ENCODE measurements at places on chromosomes 3 and 15.

DNA sequence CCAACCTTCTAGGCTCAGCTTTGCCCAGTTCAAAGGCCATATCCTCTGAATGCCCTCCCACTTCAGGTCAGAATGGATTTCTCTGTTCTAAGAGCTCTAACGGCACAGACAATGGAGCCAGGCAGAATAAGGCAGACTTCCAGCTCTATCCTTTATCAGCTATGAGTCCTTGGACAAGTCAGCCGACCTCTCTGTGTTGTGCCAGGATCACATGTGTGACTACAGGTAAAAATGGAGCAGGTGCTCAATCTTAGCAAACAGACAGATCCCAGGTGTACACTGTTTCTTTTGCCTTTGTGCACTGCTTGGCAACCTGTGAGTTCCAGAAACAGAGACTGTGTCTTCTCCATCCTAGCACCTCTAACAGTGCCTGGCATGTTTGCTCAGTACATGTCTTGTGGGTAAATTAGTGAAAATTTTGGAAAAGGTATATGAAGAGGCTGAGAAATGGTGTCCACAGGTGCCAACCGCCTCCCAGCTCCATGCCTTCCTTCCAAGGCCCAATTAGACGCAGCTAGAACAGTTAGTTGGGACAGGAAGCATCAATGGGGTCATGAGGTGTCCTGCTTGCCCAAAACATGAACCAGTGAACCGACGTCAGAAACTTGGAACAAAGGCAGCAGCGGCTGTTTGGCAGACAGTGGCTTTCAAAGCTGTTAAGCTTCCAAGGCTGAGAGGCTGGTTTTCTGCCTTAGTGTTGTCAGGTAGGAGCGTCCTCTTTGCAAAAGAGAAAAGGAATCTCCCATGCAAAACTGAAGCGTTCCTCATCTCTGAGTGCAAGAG, 28.7 kb downstream of the TLE3 start:
- DNase-seq: no peak

DNA sequence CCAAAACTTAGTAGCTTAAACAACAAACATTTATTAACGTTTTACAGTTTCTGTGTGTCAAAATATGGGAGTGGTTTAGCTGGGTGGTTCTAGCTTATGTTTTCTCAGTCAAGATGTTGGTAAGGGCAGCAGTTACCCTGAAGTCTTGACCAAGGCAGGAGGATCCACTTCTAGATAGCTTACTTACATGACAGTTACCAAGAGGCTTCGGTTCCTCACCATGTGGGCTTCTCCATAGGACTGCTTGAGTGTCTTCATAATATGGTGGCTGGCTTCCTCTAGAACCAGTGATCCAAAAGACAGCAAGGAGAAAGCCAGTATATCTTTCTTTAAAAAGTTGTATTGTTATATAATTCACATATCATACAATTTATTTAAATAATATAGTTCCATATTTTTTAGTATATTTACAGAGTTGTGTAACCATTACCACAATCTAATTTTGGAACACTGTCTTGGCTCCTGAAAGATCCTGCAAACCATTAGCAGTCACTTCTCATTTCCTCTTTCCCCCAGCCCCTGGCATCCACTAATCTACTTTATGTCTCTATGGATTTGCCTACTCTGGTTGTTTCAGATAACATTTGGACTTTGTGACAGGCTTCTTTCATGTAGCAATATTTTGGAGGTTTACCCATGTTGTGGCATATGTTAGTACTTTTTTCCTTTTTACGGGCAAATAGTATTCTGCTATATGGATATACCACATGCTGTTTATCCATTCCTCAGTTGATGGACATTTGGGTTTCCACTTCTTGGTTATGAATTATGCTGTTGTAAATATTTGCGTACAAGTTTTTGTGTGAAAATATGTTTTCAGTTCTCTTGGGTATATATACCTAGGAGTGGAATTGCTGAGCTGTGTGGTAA, 33.3 kb downstream of the MAPK6 start:
- no peak for DNase-seq

GRCh38 chr3:171242170-171242569, 215.7 kb upstream of the SLC2A2 start:
- no peak for DNase-seq

DNA sequence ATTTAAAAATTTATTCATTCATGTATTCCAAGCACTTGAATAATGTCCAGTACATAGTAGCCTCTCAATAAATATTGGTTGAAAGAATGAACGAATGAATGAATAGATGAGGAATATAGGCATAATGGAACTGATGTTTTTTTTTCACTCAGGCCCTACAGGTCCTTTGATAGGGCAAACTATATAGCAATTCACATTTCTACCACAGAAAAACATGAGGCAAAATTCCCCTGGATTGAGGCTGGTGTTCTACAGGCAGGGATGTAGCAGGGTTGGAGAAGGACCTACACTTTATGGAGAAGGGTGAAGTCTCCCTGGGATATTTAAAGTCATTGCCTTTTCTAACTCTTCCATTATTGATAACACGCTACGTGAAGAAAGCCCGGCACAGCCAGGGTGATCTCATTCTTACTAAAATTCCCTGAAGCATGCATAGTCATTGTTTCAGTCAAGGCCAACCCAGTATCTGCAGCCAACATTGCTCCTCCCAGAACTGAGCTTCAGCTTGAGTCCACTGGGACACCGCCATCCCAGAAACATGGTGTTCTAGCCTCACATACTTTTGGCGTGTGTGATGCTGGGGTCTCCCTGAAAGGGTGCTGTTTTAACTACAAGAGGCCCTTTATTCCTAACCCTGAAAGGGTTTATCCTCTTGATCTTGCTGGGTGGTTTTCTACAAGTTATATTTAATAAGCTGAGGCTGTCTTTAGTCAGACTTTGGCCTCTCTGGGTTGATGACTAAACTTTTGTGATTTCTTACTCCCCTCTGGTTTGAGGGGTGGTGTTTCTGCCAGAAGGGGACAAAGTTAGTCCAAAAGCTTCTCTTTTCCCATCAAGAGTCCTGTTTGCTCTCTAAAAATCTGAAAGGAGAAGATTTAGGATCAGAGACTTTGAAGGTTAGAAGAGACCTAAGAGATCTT, 25.9 kb upstream of the FBN1 start:
- no peak for DNase-seq

DNA sequence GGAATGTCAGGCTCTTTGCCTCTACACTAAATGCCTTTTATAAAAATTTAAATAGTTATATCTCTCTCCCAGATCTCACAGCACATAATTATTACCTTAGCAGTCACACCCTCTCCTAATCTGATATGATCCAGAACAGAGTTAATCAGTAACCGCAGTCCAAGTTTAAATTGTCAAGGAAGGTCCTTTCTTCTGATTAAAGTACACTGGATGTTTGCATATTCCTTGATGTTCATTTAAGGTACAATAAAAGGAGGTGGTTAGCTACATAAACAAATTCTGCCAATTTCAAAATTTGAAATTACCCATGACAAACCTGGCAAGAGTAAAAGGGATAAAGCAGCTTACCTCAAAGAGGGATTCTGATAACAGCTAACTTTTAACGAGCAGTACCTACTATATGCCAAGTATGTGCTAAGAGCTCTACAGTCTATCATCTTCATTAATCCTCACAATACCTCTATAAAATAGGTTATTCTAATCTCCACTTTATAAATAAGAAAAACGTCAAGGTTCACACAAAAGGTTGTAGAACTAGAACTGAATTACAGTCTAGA, 4.3 kb downstream of the GOLIM4 start:
- DNase-seq: no peak

DNA sequence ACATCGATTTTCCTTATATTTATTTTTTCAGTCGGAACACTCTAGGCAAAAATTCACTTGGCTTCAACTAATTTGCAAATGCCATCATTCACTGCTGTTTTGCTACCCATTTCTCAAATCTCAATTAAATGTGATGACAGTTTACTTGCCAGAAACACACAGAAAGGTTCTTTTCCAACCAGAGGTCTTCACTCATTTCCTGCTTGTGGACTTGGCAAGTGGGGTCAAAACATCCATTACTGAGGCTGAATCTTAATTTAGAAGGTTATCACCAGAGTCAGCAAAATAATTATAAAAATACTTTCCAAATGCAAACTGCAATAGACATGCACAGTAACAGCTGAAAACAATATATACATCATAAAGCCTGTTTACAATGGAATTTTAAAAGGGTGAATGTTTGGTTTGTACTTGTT, 625.4 kb upstream of the TBL1XR1 start:
- no peak for DNase-seq

DNA sequence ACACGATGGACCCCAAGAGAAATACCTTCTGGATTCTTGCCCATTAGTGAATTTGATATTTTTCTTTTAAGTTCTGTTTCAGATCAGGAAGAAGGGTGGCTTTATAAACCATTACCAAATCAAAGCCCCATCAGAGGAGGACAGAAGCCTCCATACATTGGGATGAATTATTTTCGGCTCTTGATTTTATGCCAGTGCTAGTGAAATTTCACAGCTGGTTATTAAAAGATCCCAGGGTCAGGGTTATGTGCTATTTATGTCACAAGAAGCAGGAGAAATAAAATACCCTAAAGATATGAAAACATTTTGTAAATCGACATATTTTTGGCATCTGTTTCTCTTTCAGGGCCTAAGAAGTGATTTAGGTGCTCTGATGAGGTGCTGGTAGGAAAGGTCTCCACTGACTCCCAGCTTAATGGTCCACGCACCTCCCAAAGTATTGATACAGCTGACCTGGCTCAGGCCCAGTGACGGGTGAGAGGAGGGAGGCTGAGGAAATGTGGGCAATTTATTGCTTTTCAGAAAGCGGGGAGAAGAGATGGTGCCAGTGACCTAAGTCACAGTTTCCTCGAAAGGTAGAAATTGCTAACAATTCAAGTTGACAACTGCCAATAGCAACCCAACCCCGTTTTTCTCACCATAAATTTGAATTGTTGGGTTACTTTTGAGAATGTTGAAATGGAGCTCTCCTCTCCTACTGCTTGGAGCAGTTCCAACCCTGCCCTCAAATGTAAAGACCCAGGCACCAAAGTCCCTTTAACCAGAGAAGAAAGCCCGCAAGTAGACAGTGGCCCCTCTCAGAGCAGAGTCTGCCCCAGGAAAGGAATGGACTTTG, 315.6 kb upstream of the NR2E3 start:
- DNase-seq: no peak

DNA sequence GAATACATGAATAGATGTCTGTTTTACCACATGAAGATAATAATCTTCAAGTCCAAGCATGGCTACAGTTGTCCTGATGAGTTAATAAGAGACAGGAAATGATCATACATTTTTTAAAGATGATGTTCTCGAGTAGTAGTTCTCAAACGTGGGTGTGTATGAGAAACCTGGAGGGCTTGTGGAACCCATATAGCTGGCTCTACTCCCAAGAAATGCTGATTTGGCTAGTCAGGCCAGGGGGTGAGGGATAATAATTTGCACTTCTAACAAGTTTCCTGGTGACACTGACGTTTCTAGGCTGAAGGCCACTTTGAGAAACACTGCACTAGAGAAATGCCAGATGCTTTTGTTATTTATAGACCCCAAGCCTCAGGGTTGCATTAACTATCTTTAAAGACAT, 37.0 kb downstream of the ROPN1B start:
- DNase-seq: no peak

- no peak for DNase-seq
These were observed 6.1 kb upstream of the CHST14 start for GRCh38 chr15:40464595-40465185.

DNA sequence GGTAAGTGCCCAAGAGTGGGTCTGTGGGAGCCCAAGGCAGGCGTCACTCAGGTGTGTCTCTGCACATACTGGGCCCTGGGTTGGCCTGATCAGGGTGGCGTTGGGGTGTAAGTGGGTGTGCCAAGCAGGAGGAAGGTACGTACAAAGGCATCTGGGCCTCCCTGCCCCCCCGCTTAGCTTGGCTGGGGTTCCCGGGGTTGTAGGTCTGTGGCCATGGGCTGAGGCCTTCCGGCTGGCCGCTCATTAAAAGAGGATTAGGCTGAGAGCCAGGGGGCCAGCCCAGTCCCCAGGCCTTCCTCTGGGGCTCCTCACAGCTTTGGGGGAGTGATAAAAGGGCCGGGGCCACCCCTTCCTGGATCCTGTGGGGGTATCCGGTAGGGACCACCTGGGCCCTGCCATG, 13.3 kb downstream of the SEMA3F start:
- DNase-seq: no peak

GRCh38 chr3:155079468-155079745, 712 bp upstream of the MME start:
- no peak for DNase-seq

DNA sequence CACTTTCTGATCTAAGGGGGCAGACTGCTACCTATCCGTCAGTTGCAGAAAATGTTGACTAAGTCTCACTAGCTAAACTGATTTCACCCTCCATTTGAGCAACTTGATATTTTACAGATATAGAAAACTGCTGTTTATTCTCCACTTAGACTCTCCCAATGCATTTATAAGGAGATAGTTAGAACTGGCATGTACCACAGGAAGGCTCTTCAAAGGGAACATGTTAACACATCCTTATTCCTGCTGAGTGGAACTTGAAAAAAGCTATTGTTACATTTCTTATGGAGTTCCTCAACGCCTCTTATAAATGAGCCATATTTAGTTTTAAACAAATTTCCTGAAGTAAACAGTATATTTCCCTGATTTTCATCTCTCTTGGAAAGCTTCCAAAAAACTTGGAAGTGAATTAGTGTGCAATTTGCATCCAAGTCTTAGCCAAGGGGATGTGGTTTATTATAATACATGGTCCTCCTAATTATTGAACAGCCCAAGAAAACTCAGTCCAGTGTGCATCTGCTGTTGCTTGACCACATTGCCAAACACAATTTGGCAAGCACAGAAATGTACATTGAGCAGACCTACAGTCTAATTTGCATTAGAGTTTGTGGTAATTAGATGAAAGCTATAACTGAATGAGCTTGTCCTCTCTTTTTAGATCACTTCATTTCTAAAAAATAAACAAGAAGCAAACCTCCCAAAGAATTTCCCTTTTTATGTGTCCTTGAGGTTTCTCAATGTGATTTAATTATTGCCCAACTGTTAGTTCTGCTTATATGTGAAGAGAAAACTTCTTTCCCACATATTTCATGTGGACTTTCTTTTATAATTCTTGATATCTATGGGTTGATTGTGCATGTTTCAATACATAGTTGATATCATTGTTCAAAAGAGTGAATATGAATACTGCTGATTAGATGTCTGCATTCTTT, 72.6 kb upstream of the DPH6 start:
- DNase-seq: no peak

DNA sequence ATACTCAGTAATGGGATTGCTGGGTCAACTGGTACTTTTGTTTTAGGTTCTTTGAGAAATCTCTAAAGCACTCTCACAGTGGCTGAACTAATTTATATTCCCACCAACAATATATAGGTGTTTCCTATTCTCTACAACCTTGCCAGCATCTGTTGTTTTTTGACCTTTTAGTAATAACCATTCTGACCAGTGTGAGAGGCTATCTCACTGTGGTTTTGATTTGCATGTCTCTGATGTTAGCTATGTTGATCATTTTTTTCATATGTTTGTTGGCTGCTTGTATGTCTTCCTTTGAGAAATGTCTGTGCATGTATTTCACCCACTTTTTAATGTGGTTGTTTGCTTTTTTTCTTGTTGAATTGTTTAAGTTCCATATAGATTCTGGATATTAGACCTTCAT, 98.2 kb upstream of the DCBLD2 start:
- no peak for DNase-seq
